ENCODE measurements at places on chromosomes 5 and 9. TPM values are rescaled to one million over a fixed set of nuclear protein-coding genes. Genes with fewer than 3 reads are reported as not detected.

SAXO1 gene
- total RNA-seq = under 0.01 TPM

BSPRY gene
- 0.07 TPM for total RNA-seq

NR3C1 gene
- total RNA-seq = 93.3 TPM

OR1J2 gene
- total RNA-seq = 0.50 TPM

DCTN3 gene
- total RNA-seq = 67.4 TPM

STK32A gene
- total RNA-seq = 3.5 TPM
